ENCODE measurements at places on chromosomes 6 and 20. TPM values are rescaled to one million over a fixed set of nuclear protein-coding genes. Genes with fewer than 3 reads are reported as not detected.

GRCh38 chr6:9532621-9533557 lies 882.0 kb downstream of the TFAP2A start:
- peak overlapping the region; percentile 56 for H3K27ac ChIP-seq
- no peak for DNase-seq

- H3K4me1 ChIP-seq, result no peaks in the 10 kb centered on the region
- H3K36me3 ChIP-seq, result no peaks in the 10 kb centered on the region
These were observed 146.0 kb upstream of the PTPRK start for GRCh38 chr6:128666405-128666804.

DNA sequence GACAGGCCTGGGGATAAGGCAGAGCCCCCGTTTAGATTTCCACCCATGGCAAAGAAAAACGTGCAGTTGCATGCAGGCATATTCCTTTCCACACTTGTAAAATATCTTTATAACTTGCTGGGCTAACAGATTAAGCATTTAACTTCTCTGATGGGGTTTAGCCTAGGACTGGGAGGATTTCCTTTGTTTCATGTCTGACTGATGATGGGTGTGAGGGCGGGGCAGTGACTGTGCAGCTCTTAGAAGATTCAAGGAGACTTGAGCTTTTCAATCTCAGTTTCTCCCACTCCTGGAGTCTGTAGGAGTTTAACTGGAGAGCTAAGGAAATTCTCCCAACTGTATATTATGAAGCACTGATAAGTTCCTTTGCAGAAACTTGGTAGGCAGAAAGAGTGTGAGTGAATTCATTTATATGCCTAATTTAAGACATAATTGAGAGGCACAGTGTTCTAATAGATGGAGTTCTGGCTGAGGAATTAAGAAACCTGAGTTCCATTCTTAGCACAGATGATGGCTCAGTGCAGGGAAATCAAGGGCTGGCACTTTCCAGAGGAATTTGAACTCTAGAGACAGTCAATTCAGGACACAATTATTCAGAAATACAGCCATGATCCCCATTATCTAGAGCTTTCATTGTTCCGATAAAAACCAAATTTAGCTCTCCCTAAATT lies 214.6 kb upstream of the CNR1 start:
- no peaks in the 10 kb centered on the region for H3K36me3 ChIP-seq
- no peak overlapping the region for H3K27ac ChIP-seq
- no peak overlapping the region for H3K4me3 ChIP-seq
- H3K27me3 ChIP-seq, result peaks cover 22% of the 10 kb centered on the region
- H3K4me1 ChIP-seq, result peaks cover 19% of the 10 kb centered on the region

GRCh38 chr20:61332016-61332975 lies 80.2 kb downstream of the CDH4 start:
- no peak overlapping the region for H3K27ac ChIP-seq
- H3K27me3 ChIP-seq, result peaks cover 6% of the 10 kb centered on the region
- H3K36me3 ChIP-seq, result no peaks in the 10 kb centered on the region
- H3K4me1 ChIP-seq, result peaks cover 6% of the 10 kb centered on the region
- no peak overlapping the region for H3K4me3 ChIP-seq

GRCh38 chr20:61769286-61769832 lies 296.3 kb downstream of the TAF4 start:
- no peak for DNase-seq
- H3K27me3 ChIP-seq, result peaks cover 3% of the 10 kb centered on the region
- H3K36me3 ChIP-seq, result no peaks in the 10 kb centered on the region
- H3K4me1 ChIP-seq, result no peaks in the 10 kb centered on the region

Gene ADTRP
- 1.4 TPM for total RNA-seq
